ENCODE measurements at places on chromosomes 1 and 21.

GRCh38 chr1:113533061-113533460 lies 142.7 kb downstream of the MAGI3 start:
- no peak for DNase-seq

- no peak for DNase-seq
These were observed 86.5 kb downstream of the MAN1C1 start for GRCh38 chr1:25703041-25703440.

- no peak for DNase-seq
These were observed 69.9 kb upstream of the WDR26 start for GRCh38 chr1:224504297-224505041.

DNA sequence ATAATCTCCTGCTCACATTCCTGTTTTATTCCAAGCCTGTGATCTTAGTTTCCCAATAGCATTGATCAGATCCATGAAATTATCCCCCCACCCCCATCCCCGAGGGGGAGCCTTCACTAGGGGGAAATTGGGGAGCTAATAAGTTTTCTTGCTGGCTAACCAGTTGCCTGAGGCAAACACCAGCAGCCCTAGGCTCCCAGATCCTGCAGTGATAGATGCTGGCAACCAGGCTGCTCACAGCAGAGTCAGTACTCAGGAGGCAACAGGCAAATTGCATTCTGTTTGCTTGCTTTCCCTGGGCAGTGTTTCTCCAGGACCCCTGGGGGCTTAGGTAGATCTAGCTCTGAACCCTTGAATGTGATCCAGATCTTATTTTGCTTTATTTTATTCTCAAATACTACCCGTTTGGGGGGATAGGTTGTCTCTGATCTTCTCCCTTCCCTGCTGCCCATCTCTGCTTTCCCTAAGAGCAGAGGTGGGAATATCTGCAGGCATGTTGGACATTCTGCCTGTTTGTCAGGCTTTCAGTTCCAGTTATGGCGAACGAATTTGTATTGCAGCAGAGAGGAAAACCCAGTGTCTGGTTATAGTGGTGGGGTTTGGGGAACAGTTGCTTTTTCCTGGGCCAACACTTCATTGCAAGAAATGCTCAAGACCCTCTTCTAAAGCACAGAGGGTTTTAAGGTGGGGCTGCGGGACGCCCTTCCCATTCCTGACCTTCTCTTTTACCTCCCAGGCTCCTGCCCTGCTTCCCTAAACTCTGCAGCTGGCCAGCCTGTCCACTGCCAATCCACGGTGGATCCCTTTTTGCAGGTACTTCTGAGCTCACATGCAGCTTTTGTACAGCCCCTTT lies 289.8 kb upstream of the PLXNA2 start:
- DNase-seq, result no peak

- no peak for DNase-seq
These were observed 18.2 kb upstream of the LAMTOR5 start for GRCh38 chr1:110425612-110426152.

DNA sequence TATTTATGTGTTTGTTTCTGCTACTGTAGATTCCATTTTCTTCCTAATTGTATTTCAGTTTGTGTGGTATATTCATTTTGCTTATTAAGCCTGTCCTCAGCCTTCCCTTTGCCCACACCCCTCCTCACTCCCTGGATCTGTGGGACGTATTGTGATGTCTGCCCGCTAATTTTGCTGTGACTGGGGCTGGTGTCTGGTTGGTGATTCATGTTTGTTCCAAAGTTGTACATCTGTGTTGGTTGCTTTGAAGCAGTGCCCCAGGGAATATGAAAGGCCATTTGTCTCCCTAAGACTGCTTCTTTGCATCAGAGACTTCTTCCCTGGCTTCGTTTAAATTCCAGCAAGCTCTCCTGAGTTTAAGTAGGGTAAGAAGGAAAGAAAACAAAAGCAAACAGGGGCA lies 289.5 kb upstream of the SGIP1 start:
- no peak for DNase-seq

DNA sequence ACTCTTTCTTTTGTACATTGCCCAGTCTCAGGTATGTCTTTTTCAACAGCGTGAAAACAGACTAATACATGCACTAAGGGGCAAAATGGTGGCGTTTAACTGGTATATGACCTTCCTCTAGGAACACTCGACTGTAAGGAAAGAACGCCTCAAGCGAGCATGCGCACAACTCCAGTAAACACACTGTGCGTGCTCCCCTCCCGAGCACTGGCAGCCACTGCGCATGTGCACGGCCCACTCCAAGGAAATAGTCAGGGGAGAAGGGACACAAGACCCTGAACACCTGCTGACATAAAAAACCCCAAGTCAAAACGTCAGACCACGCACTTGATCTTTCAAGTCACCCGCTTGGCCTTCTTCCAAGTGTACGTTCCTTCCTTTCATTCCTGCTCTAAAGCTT lies 173.5 kb downstream of the NPHP4 start:
- no peak for DNase-seq

- DNase-seq, result no peak
These were observed 5.2 kb downstream of the TTLL10 start for GRCh38 chr1:1178794-1179331.

Data from stimulated activated CD8-positive, alpha-beta memory T cell treated with anti-CD3 and anti-CD28 coated beads, Interleukin-15, amount 100 ng/mL, for 1 hour (primary cell).